ENCODE measurements at places on chromosomes 16 and 17.

DNA sequence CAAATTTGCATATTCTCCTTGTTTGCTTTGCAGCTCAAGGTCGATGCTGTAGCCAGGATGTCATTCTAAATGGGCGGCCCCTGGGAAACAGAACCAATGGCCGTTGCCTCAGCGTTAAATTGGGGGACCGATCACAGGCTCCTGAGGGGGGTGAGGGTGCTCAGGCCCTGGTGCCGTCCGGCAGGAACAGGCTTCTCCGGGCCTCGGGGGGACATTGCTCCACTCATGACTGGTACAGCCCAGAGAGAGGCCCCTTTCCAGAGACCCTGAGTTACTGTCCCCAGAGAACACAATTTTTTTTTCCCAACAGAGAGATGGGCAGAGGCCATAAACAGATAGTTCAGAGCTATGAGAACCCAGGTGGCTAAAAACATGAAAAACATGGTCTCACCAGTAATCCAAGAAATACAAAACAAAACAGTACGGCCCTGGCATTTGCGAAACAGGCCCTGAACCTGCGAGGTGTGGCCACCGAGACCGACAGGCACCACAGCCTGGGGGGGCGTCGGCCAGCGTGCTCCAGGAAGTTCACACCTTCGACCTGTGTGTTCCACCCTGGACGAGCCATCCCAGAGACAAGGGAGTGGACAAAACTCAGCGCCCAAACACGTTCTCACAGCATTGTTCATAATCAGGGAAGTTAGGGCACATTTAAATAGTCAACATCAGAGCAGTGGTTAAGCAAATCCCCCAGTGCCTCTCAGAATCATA, 82.8 kb downstream of the METRNL start:
- no peak for DNase-seq

GRCh38 chr16:56319376-56319775, 106.0 kb downstream of the AMFR start:
- DNase-seq: no peak

DNA sequence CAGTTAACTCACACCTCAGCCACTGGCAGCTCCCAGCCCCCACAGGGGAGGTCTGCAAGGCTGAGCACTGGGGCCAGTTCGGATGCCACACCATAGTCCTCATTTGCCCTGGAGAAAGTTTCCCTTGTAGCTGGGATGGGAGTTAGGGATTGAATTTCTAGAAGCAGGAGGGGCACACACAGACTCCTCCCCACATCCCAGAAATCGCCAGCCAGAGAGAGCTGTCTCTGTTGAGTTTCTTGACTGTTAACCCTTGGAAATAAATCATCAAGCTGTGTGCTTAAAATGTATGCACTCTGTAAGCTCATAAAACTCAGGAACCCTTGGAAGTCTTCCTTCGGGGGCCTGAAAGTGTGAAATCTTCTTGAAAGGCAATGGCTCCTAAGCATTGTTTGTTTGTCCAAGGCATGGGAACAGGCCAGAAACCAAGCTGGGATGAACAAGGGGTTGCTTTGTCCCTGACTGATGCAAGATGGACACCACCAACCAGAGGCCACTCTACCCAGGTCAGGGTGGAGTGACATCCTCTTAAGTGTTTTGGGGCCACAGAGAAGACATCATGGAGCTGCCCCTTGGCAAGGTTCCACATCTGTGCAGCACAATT, 394 bp upstream of the PRM3 start:
- no peak for DNase-seq

DNA sequence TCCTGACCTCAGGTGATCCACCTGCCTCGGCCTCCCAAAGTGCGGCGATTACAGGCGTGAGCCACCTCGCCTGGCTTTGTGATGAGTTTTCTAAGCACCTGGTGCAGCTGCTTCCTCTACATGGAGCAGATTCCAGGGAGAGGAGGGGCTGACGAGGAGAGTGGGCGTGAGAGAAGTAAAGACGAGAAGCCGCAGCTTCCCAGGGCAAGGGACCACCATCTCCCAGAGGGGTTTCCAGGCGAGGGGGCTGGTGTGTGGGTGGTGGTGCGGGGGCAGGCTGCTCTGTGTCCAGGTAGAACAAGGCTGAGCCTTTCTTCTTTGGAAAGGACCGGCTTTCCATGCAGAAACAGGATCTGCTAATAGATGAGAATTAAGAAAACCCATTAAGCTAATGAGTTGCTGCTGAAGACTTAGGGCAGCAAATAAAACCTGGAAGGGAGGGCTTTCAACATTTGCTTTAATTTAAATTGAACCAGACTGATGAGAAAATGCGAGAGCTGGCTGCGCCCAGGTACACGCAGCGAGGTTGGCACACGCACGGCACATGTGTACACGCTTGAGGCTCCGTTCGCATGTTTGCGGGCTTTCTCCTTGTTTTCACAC, 236.7 kb downstream of the RBFOX3 start:
- no peak for DNase-seq

DNA sequence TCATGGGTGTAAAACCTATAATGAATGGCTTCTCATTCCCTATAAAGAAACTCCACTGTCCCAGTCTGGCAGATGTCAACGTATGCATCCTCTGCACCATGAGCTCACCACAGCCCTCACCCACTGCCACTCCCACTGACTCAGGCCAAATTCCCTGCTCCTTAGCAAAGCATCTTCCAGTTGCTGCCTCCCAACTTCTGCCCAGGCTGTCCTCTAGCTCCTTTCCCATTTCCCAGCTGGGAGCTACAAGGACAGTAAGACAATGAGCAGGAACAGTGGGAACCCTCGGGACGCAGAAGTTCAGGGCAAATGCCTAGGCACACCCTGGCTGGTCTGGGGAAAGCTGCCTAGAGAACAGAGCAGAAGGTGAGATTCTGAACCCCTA, 9.1 kb upstream of the THAP11 start:
- no peak for DNase-seq

GRCh38 chr16:476039-476438, 50.6 kb downstream of the RAB11FIP3 start:
- no peak for DNase-seq

DNA sequence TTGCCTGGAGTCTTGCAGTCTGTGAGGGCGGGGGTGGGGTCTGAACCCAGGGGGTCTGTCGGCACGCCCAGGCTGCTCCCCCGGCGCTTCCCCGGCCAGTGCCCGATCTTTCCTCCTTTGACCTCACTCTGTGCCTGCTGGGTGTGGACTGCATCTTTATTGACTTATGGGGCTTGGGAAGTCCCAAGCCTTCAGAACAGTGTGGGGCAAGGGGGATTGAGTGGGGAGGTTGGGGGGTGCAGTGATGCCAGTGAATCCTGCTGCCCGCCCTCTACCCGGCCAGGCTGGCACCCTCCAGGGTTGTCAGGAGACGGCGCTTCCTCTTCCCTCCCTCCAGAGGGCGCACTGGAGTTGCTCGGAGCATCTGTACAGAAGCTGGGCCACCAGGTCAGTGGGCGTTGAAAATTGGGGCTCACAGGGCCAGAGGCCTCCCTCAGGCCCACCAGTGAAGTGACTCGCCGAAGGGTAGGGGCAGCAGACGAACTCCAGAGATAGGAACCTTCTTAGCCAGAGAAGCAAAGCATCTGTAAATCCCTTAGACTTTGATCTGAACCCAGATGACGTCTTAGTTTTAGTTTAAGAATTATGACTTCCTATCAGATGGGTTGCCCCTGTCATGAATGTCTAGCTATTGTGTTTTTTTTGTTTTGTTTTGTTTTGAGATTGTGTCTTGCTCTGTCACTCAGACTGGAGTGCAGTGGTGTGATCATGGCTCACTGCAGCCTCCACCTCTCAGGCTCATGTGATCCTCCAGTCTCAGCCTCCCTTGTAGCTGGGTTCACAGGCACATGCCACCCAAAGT, 184.8 kb upstream of the CIBAR2 start:
- DNase-seq: no peak

- no peak for DNase-seq
Observed at GRCh38 chr17:50484386-50485155, 5.9 kb downstream of the RSAD1 start.

- no peak for DNase-seq
Observed at GRCh38 chr17:49858796-49859195, 10.9 kb upstream of the TAC4 start.

GRCh38 chr16:28845293-28845692, 855 bp downstream of the TUFM start:
- DNase-seq: no peak

Measured in GM04504 (cell line).